ENCODE measurements at places on chromosomes 1 and 21. TPM values are rescaled to one million over a fixed set of nuclear protein-coding genes. Genes with fewer than 3 reads are reported as not detected.

The CNR2 gene
- total RNA-seq, result not detected

The LRRC53 gene
- not detected for total RNA-seq

The MYOCOS gene
- total RNA-seq, result under 0.01 TPM

The GPR161 gene
- 13.8 TPM for total RNA-seq

The NDUFS5 gene
- total RNA-seq, result 240 TPM

The LRRIQ3 gene
- 0.59 TPM for total RNA-seq

The LYPD8 gene
- total RNA-seq, result not detected

The RIMS3 gene
- total RNA-seq, result 6.2 TPM

DNA sequence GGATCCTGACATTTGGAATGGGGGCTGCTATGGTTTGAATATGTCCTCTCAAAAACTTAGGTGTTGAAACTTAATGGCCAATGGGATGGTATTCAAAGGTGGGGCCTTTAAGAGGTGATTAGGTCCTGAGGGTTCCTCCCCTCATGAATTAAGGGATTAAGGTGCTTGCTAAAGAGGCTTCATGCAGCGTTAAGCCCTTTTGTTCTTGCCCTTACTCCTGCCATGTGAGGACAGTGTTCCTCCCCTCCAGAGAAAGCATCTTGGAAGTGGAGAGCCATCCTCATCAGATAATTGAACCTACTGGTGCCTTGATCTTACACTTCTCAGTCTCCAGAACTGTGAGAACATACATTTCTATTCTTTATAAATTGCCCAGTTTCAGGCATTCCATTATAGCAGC, 146.6 kb downstream of the KCNJ6 start:
- no peak for DNase-seq

- DNase-seq, result no peak
Measured at GRCh38 chr1:229073251-229073650, 197.7 kb upstream of the RAB4A start.

GRCh38 chr1:180119837-180120236, 34.8 kb upstream of the QSOX1 start:
- DNase-seq, result no peak

DNA sequence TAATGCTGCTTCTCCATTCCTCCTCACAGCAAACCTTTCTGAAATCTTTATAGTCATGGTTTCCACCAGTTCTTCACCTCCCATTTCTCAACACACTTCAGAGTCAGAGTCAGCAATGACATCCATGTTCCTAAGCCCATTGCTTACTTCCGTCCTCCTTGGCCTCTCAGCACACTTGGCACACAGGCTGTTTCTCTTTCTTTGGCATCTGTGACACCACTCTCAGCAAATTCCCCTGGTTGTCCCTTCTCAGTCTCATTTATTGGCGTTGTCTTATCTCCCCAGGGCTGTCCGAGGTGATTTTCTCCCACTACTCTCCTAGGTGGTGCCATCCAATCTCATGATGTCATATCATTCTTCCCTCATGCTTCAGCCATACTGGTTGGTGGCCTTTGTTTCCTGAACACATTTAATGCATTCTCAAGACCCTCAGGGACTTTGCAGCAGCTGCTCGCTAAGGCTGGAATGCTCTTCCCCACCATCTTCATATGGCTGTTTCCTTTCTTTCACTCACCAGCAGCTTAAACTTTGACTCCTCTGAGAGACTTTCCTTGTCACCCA, 3.3 kb upstream of the LGALS8 start:
- DNase-seq, result no peak

DNA sequence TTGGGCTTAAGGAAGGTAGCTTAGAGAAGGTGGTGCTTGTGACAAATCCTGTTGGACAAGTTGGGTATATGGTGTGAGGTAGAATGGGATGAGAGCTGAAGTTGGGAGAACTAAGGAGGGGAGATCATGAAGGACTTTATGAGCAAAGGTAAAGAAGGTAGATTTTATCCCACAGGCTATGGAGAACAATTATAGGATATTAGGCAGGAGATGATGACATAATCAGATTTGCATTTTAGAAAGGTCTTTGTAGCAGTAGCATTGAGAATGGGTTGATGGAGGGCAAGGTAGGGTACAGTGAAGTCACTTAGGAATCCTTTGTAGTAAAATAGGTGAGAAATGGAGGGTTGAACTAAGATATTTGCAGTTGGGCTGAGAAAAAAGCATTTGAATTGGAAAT, 14.9 kb upstream of the TCHH start:
- no peak for DNase-seq

GRCh38 chr1:167207940-167208623, 12.6 kb upstream of the POU2F1 start:
- DNase-seq, result no peak

- no peak for DNase-seq
Measured at GRCh38 chr1:29824025-29824424, 587.7 kb downstream of the PTPRU start.

DNA sequence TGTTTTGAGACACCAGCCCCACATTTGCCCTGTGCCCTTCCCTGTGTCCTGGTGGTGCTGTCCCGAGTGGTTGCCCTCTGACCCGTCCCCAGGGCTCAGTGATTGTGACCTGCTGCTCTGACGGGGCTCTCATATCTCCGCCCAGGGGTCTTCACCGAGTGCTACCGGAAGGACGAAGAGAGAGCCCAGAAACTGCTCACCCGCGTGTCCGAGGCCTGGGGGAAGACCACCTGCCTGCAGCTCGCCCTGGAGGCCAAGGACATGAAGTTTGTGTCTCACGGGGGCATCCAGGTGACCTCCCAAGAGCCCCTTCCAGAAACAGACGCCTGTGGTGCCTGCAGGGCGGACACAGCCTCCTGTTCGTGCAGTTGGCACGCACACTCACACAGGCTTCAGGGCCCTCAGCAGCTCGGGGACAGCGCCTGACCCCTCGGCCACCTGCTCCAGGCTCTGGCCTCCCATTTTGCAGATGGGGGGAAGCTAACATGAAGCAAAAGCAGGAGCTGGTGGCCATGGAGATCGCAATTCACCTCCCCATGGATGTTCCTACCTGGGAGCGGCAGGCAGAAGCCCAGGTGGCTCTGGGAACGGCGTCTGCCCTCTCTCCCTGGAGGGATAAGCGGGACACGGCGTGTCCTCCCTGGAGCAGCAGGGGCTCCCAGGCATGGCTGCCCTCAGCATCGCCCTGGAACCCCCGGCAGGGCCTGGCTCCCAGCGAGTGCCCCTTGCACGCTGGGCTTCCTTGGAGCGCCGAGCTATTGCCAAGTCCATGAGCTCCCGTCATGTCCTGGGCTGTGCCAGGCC, 45.9 kb downstream of the TRPM2 start:
- DNase-seq, result no peak

GRCh38 chr1:66247415-66248208, 286.3 kb upstream of the SGIP1 start:
- DNase-seq, result no peak

DNA sequence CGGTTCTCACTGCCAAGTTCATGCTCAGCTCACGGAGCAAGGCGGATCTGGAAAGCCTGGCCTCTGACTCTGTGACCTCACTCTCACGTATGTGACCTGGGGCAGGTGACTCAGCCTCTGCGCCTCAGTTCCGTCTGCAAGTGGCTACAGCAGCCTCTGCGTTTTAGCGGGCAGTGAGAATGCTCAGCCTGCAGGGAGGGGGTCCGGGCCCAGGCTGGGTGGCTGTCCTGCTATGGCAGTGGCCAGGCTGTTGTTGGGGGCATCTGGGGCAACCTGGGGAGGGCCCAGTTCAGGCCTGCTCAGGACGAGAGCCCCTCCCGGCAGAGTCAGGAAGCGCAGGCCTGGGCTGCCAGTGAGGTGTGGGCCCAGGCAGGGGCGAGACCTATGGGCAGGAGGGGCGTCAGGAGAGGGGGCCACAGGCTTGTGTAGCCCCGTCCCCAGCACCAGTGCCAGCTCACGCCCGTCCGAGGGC, 27.9 kb downstream of the ARHGEF16 start:
- no peak for DNase-seq
